NCI-H2081 (cell line): ENCODE measurements at places on chromosomes 1 and 21.

DNA sequence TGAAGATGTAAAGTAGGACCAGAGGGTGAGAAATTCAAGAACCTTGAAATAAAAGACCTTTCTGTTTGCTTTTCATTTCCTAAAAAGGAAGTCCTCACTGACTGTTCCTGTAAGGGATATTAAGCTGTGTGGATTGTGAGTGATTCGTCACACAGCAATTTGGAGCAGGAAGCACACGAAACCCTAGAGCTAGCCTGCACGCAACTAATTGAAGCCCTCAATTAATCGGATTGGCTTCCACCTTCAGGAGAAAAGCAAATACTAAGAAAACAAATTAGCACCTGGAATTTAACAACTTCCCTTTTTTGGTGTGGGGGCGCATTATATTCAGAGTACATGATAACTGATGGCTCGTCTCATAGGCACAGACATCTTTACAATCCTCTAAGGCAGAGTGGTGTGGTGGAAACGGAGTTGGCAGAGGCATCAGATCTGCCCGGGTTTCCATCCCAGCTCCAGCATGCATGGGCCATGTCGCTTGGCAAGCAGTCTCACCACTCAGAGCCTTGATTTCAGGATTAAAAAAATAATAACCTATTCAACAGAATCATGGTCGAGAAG, 95.2 kb downstream of the KCNJ15 start:
- no peak for DNase-seq

GRCh38 chr1:147185432-147185831, 13.2 kb upstream of the PRKAB2 start:
- peak; percentile 49 for DNase-seq

DNA sequence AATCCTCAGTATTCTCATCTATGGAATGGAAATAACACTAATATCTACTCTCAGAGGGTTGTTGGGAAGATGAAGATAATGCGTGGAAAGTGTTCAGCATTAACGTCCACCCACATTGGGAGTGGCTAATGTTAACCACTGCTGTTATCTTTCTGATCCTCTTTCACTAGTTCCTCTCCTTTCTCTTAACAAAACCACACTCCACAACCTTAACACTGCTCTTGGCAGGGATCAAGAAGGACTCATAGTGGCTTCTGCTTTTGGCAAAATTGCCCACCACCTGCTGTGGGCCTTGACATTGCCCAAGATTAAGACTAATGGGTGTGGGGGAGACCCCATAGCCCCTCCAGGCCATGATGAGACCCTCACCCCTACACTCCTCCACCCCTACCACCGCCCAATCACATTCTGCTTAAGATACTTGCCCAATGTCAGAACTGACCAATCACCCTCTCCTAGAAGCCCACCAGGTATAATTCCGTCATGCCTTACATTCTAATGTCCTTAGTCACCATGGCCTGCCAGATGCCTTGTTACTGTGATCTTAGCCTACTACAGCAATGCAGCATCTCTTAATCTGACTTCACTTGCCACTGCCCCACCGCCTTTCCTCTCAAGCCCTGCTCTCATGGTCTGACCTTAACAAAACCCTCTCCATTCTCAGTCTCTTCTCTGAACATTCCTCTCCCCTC, 27.1 kb downstream of the DHCR24 start:
- DNase-seq = no peak

- no peak for DNase-seq
Observed at GRCh38 chr1:13892198-13892597, 192.2 kb downstream of the PRDM2 start.

DNA sequence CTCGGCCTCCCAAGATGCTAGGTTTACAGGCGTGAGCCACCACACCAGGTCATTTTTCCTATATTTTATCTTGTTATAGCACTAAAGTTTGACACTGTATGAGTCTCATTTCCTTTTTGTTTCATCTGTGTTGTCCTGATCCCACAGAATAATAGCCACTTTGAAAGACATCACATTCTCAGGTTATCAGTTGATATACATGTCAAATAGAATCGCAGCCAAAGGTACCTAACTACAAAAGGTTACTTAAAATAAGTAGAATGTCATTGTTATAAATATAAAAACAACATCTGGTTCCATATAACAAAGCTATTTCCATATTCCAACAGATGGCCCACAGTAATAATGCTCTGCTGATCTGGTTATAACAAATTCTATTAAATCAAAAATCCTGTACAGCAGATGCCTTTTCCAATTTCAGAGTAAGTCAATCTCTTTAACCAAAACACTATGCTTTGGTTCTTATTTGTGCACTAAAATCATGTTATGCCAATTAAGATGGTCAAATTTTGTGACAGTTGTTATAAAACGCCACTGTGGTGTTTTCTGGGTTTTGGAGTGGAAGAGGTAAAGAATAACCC, 6.0 kb downstream of the FOXJ3 start:
- DNase-seq = no peak
